Left lung (tissue), 14 donors: ENCODE measurements at places on chromosomes 12 and 14. TPM values are rescaled to one million over a fixed set of nuclear protein-coding genes. Genes with fewer than 3 reads are reported as not detected.

Gene ITGA7
- 62.4 TPM for total RNA-seq

Gene OAS3
- 35.8 TPM for total RNA-seq

Gene CPNE6
- not detected for total RNA-seq

Gene TEP1
- total RNA-seq: 50.8 TPM

Gene SPTB
- total RNA-seq: 2.6 TPM

Gene CCDC88C
- total RNA-seq: 41.8 TPM

GRCh38 chr14:30681752-30682355 lies 59.7 kb downstream of the SCFD1 start:
- no peaks in the 10 kb centered on the region for H3K4me1 ChIP-seq
- H3K36me3 ChIP-seq: no peaks in the 10 kb centered on the region
- H3K27ac ChIP-seq: no peak overlapping the region
- DNase-seq: no peak
- H3K4me3 ChIP-seq: no peak overlapping the region
- no peaks in the 10 kb centered on the region for H3K27me3 ChIP-seq

- H3K36me3 ChIP-seq: no peaks in the 10 kb centered on the region
- no peak overlapping the region for H3K4me3 ChIP-seq
- H3K27me3 ChIP-seq: no peaks in the 10 kb centered on the region
- no peak for DNase-seq
These were observed 26.0 kb downstream of the GPR65 start for GRCh38 chr14:88030892-88031291.

DNA sequence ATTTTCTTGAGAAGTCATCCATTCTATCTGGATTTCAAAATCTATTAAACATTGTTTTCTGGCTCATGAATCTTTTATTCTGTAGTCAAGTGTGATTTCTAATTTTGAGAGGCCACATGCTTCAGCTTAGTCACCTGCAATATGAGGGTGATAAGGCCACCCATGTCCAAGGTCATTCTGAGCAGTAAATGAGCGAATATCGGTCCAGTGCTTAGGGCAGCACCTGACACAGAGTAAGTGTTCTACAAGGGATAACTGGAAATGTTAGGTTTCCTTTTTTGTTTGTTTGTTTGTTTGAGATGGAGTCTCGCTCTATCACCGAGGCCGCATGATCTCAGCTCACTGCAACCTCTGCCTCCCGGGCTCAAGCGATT lies 34.2 kb downstream of the AACS start:
- no peak overlapping the region for H3K4me3 ChIP-seq
- H3K27ac ChIP-seq: no peak overlapping the region
- no peaks in the 10 kb centered on the region for H3K4me1 ChIP-seq
- DNase-seq: no peak

DNA sequence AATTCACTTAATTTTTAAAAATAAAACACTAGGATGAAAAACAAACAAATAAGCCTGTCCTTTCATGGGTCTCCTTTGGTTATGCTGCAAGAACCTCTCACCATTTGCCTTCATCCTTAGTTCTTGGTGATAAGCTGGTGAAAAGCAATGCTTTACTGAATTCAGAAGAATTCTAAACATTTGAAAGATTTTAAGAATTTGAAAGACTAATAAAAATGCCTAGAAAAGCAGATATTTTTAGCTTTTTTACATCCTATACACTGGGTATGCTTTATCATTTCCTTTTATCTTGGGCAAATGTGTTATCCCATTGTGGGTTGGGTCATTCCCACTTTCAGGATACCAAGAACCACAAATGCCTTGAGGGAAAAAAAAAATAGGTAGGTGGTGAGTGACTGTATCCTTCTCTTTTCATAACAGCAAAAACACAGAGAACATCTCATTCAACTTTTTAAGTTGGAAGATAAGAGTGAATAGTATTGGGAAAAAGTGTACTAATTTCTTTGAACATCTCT lies 197.1 kb upstream of the ABCD2 start:
- DNase-seq: no peak
- H3K27ac ChIP-seq: no peak overlapping the region
- no peaks in the 10 kb centered on the region for H3K36me3 ChIP-seq
- no peak overlapping the region for H3K4me3 ChIP-seq
- no peaks in the 10 kb centered on the region for H3K27me3 ChIP-seq

- H3K27me3 ChIP-seq: no peaks in the 10 kb centered on the region
- no peak overlapping the region for H3K4me3 ChIP-seq
- H3K36me3 ChIP-seq: no peaks in the 10 kb centered on the region
These were observed 17.0 kb upstream of the DICER1 start for GRCh38 chr14:95174184-95174792.

DNA sequence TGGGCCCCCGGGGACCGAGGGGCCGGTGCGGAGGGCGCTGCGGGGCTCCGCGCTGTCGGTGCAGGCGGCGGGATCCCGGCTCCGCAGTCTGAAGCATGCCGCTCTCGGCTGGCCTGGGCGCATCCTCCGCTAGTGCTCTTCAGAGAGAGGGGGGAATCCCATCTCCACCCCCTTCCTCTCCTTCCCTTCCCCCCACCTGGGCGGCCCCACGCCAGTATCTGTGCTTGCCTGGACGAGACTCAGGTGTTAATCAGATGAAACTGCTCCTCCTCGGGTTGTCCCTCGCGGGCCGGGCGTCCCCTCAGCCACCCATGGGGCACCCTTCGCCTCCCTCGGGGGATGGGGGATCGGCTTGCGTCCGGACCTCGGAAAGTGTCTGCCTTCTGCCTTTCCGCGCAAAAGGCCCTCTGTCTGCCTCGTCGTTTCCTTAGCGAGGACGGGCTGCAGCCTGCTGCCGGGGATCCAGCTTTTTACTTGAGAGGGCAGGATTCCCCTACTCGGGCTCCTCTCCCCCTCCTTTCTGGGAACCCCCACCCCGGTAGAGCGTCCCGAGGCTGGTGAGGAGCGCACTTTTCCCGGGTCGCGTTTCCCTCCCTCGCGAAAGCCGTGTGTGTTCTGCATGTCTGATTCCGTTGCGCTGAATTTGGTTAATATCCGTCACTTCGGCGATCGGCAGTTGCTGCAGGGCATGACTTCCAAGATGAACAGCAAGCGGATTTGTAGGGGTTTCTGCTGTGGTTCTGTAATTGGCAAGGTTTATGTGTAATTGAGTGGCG lies 1.1 kb downstream of the GPHN start:
- H3K27ac ChIP-seq: peak overlapping the region; percentile 90
- peak; percentile 48 for DNase-seq
- H3K4me3 ChIP-seq: peak overlapping the region; percentile 86
- no peaks in the 10 kb centered on the region for H3K36me3 ChIP-seq
- H3K4me1 ChIP-seq: peaks cover 32% of the 10 kb centered on the region

DNA sequence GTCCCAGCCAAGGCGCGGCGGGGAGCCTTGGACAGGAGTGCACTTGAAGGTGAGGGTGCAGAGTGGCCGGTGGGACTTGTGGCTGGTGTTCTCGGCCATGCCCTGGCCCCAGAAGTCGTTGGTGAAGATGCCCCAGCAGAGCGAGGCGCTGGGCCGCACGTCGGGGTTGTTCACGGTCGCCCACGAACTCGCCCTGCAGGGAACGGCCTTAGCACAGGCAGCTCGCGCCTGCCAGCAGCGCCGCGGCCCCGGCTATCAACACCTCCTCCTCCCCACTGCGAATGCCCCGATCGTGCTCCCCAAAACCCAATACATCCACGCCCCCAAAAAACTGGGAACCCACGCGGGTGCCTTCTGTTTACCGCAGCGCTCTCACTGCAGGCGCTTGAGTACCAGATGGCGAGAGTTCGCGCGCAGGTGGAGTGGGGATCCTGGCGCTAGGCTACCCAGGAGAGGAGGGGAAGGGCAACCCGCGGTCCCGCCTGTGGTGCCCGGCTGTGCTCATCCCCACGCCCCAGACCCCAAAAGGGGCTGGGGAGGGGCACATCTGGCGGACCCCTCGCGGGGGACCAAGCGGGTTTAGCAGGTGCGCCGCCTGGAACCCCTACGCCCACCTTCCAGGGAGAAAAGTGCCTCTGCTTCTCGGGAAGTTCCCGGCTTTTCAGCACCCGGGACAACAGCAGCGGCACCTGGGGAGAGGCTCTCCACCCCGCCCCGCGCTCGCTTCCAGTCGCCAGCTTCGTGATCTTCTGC lies 386.3 kb upstream of the TMTC1 start:
- H3K27me3 ChIP-seq: peaks cover 14% of the 10 kb centered on the region
- DNase-seq: no peak
- H3K36me3 ChIP-seq: no peaks in the 10 kb centered on the region
- no peak overlapping the region for H3K4me3 ChIP-seq
- no peak overlapping the region for H3K27ac ChIP-seq

- no peak overlapping the region for H3K4me3 ChIP-seq
- no peaks in the 10 kb centered on the region for H3K4me1 ChIP-seq
- peak; percentile 49 for DNase-seq
- H3K36me3 ChIP-seq: no peaks in the 10 kb centered on the region
These were observed 357.0 kb downstream of the TMEM121 start for GRCh38 chr14:105883066-105884005.

DNA sequence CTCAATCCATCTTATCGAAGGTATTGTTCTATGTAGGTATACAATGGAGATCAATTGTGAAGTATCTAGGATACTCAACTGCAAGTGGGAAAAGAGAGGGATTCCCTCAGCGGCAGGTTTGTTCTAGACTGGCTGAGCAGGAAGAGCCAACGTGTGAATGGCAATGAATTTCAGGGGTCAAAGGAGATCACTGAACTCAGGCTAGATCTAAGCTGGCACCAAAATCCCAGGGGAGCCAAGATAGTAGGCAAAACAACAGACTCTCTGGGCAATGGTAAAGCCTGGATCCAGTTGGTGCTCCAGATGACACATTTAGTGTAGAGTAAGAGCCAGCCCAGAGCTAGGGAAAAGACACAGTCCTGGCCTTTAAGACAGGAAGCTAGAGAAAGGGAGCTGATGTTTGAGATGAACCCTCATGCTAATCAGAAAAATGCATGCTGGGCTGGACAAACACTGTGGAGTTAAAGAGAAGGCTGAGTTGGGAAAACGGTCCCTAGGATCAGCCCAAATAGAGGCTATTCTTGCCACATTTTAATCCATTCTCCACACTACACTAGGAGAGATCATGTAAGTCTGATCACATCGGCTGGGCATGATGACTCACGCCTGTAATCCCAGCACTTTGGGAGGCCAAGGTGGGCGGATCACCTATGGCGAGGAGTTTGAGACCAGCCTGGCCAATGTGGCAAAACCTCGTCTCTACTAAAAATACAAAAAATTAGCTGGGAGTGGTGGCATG lies 45.6 kb downstream of the EFCAB11 start:
- H3K27me3 ChIP-seq: no peaks in the 10 kb centered on the region
- H3K4me3 ChIP-seq: no peak overlapping the region
- no peak overlapping the region for H3K27ac ChIP-seq
- no peaks in the 10 kb centered on the region for H3K4me1 ChIP-seq
- DNase-seq: no peak

DNA sequence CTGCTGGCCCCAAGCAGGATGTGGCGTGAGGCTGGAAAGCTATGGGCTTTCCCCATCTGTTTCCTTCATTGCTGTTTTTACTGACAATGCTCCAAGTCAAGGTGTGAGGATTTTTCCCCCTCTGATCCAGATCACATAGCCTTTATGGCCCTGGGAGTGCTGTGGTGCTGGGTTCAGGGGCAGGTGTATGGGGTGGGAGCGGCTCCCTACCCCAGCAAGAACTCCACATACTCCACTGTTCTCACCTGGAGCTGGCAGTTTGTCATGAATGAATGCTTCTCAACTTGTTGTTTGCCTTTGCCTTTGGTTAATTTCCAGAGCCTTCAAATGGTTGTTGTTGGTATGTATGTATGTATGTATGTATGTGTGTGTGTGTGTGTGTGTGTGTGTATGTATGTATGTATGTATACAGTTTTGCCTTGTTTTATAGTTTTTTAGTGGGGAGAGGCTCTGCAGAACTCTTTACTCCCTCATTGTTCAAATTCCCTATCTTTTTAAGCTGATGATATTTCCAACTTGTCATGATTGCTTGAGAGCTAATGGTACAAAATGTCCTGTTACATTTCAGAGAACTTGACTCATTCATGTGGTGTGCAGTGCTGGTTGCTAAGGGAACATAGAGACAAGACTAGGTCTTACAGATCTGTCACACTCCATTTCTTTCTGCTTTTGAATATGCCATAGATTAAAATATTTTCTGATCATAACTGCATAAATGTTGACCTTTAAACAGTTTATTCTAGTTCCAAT lies 36.6 kb upstream of the ASPG start:
- no peak overlapping the region for H3K4me3 ChIP-seq
- DNase-seq: no peak
- no peaks in the 10 kb centered on the region for H3K4me1 ChIP-seq
